ENCODE measurements at places on chromosomes 3 and 15. TPM values are rescaled to one million over a fixed set of nuclear protein-coding genes. Genes with fewer than 3 reads are reported as not detected.

CCDC39 gene
- not detected for total RNA-seq

SLC28A2 gene
- total RNA-seq, result not detected

ALS2CL gene
- total RNA-seq, result 118 TPM

ZNF80 gene
- not detected for total RNA-seq

B3GALNT1 gene
- total RNA-seq, result 9.2 TPM

GOLGA8N gene
- total RNA-seq, result 4.8 TPM

PAQR9 gene
- total RNA-seq, result not detected

A4GNT gene
- total RNA-seq, result not detected

NPAP1 gene
- total RNA-seq, result not detected

CHRFAM7A gene
- 5.0 TPM for total RNA-seq

ZNF860 gene
- 2.8 TPM for total RNA-seq

DNA sequence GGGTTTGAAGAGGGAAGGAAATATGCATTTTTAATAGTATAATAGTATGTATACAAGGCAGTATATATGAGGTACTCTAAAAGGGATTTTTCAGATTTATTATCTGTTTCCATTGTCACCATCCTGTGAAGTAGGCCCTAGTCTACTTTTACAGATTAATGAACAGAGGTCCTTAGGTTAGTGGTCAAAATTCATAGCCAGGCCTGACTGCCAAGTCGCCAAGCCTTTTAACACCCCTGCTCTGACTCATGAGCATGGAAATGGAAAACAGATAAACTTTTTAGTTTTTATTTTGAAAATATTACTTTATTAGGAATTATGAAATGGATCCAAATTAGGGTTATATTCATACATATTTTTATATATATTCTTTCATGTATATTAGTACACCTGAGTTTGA, 146.9 kb downstream of the BBX start:
- DNase-seq, result no peak

- no peak for DNase-seq
Observed at GRCh38 chr15:31484986-31485385, 158.4 kb downstream of the KLF13 start.

DNA sequence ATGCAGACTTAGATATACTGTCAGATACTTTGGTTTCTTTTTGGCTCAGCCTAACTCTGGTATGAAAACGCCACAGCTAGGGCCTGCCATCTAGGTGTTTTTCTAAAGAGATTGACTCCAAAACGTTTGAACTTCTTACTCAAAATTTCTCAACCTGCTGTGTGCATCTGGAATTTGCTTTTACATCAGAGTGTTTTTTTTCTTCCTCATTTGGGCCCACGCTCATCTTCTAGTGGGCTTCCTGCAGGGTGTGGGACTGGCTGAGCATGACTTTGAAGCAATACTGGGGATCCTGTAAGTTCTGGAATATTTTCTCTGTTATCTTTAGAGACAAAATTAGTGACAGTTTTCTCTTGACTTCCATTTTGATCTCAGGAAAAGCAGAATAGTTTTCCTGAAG, 117.8 kb downstream of the NR1D2 start:
- no peak for DNase-seq

GRCh38 chr3:54878145-54878544, 49.7 kb downstream of the LRTM1 start:
- DNase-seq, result no peak

DNA sequence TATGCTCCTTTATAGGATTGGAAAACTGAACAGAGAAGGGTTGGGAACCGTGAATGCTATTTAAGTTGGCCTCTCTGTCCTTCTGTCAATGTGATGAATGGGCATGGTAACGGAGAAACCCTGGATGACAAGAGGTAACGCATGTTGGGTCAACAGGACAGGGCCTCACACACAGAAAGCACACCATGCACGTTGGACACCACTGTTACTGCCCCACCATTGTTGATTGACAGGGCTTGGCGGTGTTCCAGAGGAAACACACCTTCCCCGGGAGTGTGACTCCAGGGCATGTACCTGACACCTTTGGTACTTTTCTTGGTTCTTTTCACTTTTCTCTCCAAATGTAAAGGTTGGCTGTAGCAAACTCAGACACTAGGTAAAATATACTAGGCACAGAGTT, 548.5 kb downstream of the OCA2 start:
- no peak for DNase-seq

DNA sequence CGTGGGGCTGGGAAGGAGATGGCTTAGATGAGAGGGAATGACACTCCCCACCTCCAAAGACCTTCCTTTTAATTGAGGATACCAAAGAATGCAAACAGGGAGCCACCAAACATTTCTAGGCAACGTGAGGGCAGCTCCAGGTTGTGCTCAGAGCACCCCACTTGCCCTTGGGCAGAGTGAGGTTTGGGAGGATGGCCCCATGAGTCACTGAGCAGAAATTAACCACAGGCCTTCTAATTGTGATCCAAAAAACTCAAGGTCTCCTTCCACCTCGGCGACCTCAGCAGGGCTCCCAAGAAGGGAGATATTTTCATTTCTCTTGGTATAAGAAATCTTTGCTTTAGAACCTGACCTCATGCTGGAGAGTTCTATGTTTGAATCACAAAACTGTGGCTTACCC, 305.0 kb upstream of the TPM1 start:
- no peak for DNase-seq

DNA sequence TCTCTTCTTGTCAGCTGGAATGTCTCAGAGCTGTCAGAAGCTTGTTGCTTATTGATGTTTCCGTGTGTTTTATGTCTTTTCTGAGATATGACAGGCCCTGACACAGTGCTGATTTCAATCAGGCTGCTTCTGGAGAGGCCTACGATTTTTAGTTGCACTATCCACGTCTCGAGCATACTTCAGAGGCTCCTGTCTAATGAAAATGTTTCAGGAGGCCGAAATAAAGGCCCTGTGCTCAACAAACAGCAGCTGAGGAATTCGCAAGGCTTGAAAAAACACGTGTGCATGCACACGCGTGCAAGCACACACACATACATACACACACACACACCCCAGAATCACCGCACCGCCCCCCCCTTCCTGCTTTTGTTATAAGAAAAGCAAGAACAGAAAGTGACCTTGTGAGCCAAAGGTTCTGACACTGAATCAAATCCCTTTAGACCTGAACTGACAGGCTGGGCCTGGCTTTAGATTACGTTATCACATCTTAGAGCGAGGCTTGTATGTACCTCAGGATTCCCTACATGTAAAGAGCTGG, 296.6 kb downstream of the NR2F2 start:
- no peak for DNase-seq

DNA sequence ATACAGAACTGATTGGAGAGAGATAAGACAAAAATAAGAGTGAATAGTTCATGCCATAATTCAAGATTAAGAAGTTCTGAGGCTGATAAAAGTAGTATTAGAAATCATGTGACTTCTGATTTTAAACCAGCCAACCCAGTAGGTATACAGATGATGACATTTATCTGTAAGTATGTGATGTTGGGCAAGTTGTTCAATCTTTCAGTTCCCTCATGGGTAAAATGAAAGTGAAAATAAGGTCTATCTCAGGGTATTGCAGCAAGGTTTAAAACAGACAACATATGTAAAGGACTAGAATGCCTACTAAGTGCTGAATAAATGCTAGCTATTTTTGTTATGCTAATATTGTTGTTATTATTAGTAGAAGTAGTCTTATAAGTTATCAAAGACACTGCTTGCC, 1055.7 kb downstream of the NAALADL2 start:
- no peak for DNase-seq

- DNase-seq, result peak; percentile 55
Observed at GRCh38 chr3:150763841-150764483, 993 bp upstream of the SIAH2 start.

GRCh38 chr3:38138349-38139190, at the start of gene MYD88:
MYD88 (plus strand) TSS chr3:38138661; CDS start chr3:38138701, 40 bp downstream.
- DNase-seq, result peak; percentile 97

GRCh38 chr3:12175844-12176453, 17.2 kb upstream of the TIMP4 start:
- DNase-seq, result peak; percentile 55

GRCh38 chr15:76197703-76198455, 113.4 kb downstream of the ETFA start:
- DNase-seq, result no peak

- peak; percentile 99 for DNase-seq
Observed at GRCh38 chr15:57706405-57707209, at the start of gene POLR2M. POLR2M (plus strand) TSS chr15:57706714; CDS start chr15:57706843, 129 bp downstream.

- no peak for DNase-seq
Observed at GRCh38 chr3:120192579-120192978, 92.4 kb downstream of the GPR156 start.

- no peak for DNase-seq
Observed at GRCh38 chr3:29466442-29466841, 185.6 kb downstream of the RBMS3 start.

DNA sequence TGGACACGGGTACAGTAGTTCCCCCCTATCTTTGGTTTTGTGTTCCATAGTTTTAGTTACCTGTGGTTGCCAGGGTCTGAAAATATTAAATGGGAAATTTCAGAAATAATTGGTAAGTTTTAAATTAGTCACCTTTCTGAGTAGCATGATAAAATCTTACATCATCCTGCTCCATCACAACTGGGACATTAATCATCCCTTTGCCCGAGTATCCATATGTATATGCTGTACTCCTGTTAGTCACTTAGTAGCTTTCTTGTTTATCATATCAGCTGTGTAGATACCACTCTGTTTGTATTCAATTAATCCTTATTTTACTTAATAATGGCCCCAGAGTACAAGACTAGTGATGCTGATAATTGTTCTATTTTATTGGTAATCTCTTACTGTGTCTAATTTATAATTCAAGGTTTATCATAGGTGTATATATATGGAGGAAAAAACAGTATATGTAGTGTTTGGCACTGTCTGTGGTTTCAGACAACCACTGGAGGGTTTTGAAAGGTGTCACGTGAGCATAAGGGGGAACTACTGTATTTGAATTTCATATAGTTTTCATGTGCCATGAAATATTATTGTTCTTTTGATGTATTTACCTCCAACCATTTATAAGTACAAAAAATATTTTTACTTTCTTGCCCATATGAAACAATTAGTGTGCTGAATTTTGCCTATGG, 41.4 kb downstream of the CTDSPL2 start:
- no peak for DNase-seq

DNA sequence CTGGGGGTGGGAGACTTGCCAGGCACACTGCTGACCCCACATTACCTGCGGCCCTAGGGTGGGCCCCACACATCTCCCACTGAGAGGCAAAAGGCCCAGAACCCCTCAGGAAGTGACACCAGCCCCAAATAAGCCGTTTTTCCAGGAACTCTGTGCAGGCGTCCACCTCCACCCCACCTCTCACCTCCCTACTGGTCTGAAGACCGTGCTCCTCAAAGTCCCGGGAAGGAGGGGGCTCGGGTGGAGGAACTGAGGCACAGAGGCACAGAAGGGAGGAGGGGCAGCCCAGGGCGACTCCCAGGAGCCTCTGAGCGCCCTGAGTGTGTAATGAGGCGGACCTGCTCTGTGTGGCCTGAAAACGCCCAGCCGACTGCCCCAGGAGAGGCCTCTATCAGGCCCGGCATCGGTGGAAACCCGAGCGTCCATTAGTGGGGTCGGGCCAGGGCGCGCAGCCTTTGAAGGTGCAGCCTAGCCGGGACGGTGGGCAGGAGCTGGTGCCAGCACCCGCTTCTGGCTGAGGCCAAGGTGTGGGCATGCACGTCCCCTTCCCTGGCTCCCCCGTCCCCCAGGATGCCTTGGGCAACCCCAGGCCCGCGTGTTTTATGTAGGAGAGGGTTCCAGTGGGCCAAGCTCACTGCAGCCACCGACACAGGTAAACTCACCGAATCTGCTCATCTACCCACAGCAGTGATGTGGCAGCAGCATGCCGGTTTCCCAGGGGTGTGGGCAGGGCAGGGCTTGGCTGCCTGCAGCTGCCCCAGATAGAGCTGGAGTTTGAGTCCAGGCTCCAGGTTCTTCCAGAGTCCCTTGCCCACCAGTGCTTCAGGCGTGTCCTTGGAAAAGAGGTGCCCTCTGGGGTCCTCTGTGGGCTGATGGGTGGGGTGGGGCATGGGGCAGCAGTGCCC, 55.8 kb downstream of the DNAJB8 start:
- no peak for DNase-seq

- DNase-seq, result no peak
Observed at GRCh38 chr3:66692042-66692765, 191.4 kb upstream of the LRIG1 start.

GRCh38 chr15:85340321-85340665, 40.1 kb upstream of the AKAP13 start:
- DNase-seq, result no peak

DNA sequence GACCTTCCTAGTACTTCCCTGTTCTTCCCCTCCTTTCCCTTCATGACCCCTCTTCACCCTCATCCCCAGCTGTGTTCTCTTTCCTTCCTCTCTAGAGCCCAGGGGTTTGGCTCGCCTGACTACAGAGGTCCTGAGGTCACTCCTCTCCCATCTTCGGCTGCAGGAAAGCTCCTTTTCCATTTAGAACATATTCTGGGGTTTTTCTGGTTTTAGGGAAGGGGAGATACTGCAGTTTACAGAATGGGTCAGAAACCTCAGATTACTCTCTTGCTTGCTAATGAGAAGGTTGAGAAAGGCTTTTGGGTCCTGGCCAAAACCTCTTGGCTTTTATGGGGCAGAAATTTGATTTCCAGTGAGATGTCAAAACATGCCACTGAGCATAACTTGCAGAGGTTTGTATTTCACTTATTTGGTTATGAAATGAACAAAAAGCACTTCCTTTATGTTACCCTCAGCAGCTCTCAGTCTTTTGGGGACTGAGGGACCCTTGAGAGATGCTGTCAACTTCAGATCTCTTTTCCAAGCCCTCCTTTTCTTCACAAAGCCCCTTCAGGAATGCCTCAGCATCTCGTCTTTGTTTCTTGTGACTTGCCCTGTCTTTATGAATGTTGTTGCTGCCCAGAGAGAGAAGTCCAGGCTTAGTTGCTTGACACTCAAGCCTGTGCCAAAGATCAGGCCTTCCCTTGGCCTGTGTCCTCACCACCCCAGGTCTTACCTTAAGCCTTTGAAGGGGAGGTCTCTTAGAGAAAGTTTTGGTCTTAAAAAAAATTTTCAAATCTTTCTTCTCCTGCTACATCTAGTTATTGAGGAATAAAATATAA, 121.7 kb upstream of the TPM1 start:
- peak; percentile 80 for DNase-seq

- no peak for DNase-seq
Observed at GRCh38 chr3:177928172-177928873, 607.9 kb upstream of the KCNMB2 start.

- DNase-seq, result no peak
Observed at GRCh38 chr3:141811348-141811747, 48.1 kb downstream of the GRK7 start.

- DNase-seq, result no peak
Observed at GRCh38 chr3:152192936-152193672, 75.6 kb upstream of the MBNL1 start.

DNA sequence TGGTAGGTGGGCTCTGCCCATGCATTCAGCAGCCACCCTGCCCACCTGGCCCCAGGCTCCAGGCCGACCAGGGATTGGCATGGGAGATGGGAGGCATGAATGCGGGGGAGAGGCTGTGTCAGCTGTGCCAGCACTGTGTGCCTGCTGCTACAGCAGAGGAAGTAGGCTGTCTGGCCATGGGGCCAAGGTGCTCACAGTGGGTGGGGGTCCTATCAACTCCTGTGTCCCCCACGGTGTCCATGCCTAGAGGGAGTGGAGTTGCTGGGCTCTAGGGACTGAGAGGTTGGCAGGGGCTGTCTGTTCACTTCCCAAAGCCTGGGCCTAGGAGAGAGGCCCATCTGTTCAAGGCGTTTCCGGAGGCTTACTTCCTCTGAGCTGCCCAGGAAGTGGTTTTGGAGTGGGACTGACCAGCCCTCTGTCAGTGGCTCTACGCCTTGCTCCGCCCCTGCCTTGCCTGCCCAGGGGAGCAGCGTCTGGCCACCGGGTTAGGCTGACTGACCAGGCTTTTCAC, 5.8 kb downstream of the PRKCD start:
- DNase-seq, result no peak

Data from lower leg skin (tissue), 4 donors.